ENCODE measurements at places on chromosomes 3 and 15. TPM values are rescaled to one million over a fixed set of nuclear protein-coding genes. Genes with fewer than 3 reads are reported as not detected.

GRCh38 chr15:38084289-38084688 lies 149.8 kb downstream of the TMCO5A start:
- no peak for DNase-seq

DNA sequence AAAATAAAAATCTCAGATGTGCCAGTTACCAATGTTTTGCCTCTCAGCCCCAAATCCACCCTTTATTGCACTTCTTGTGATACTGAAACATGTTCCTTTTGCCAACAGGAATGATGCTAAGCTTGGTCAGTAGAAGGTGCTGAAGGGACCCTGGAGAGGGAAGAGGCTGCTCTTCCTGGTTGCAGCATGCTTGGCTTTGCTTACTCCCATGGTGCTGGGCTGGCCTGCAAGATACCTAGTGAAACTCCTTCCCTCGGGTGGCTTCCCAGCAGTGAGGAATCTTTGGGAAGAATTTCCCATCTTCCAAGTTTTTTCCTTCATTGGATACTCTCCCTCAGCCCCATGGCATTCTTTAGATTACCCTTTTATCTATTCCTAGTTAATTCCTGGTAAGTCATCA lies 151.8 kb upstream of the TGFBR2 start:
- DNase-seq = no peak

DNA sequence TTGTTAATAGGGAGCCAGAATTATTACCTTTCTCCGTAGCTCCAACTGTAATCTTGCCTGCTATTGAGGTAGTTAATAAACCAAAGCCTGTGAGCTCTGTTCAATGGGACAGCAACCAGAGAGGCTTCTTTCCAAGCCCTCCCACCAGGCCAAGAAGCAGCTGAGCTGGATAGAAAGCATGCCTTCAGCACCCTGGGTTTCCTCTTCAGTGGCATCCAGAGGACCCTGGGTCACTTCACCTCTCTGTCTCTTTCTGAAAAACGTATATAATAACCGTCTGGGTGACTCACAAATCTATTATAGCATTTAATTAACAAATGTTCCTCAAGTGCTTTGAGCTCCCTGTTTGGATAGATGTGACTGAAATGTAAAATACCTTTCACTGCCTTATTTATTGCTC lies 420.0 kb downstream of the LPP start:
- no peak for DNase-seq

GRCh38 chr15:56919609-56920366 lies 1.3 kb downstream of the TCF12 start:
- DNase-seq = peak; percentile 63

DNA sequence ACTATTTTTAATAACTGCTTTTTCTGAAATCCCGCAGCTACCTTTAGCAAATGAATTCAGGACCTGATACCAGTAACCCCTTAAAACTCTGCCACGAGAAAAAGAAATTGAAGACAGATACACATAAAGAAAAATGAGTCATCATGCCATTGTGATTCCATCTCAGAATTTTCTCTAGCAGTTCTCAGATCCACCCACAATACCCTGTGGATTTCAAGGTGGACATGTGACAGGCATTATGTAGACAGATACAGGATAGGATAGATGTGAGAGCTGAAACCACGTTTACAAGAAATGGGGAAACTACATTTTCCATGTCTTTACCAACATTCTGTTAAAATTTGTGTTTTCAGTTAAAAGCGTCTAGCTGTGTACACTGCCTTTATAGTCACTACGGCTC lies 291.9 kb upstream of the NR2F2 start:
- no peak for DNase-seq

DNA sequence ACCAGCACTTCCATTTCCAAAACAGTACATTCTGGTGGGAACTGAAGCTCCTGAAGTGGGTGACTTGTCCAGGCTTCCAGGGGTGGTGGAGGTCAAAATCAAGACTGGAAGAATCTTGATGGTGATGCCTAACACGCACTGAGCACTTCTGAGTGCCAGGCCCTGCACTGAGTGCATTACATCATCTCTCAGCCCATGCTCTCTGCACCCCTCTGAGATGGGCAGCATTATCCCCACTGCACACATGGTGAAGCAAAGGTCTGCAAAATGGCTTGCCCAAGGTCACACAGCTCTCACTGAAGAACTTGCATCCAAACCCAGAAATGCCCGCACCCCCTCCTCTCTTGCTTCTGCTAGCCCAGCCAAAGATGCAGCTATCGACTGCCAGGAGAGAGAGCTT lies 36.9 kb downstream of the NTRK3 start:
- no peak for DNase-seq

DNA sequence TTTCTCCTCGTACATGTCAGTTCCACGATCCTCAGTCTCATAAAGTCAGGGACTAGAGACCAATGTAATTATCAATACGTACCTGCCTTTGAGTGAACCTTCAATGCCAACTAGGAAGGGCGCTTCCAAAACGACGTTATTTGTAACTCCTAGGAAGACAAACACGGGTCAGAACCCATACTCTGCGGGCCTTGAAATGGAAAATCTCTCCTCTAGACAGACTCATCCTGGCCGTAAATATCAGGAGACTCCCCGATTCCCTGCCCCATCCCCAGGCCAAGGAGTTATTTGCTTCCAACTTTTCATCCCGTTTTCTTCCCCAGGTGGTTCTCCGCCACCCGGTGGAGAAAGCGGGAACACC lies 578 bp downstream of the OIP5 start:
- no peak for DNase-seq

Gene IP6K1
- not detected for polyA plus RNA-seq

Gene GPR149
- not detected for polyA plus RNA-seq

All from muscle of arm (tissue), 14 donors.